Upper lobe of left lung (tissue), 6 donors: ENCODE measurements at places on chromosomes 7 and 10. TPM values are rescaled to one million over a fixed set of nuclear protein-coding genes. Genes with fewer than 3 reads are reported as not detected.

- H3K27me3 ChIP-seq, result no peaks in the 10 kb centered on the region
- no peaks in the 10 kb centered on the region for H3K4me1 ChIP-seq
- H3K36me3 ChIP-seq, result peaks cover 94% of the 10 kb centered on the region
- H3K4me3 ChIP-seq, result no peak overlapping the region
Observed at GRCh38 chr10:42795701-42796100, 13.1 kb downstream of the BMS1 start.

GRCh38 chr7:41188163-41189130 lies 514.4 kb downstream of the INHBA start:
- no peak overlapping the region for H3K27ac ChIP-seq
- H3K4me3 ChIP-seq, result no peak overlapping the region
- no peak for DNase-seq

DNA sequence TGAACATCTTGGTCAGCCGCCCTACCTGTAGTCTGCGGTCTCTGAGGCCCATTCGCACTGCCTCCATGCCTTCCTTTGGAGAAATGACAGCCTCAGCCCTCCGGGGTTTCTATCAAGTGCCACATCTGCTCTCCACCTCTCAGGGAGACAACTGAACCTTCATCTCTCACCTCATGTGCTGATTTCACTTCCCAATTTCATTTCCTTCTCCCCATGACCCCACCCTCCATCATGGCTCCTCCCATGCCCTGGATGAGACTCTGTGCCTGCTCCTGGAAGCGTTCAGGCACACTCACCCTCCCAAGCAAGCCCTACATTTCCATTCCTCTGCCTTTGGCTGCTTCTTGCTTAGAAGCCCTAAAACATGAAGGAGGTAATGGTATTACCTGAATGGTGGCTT lies 7.8 kb upstream of the SCD start:
- H3K27me3 ChIP-seq, result no peaks in the 10 kb centered on the region
- peaks cover 10% of the 10 kb centered on the region for H3K4me1 ChIP-seq
- no peak overlapping the region for H3K4me3 ChIP-seq

DNA sequence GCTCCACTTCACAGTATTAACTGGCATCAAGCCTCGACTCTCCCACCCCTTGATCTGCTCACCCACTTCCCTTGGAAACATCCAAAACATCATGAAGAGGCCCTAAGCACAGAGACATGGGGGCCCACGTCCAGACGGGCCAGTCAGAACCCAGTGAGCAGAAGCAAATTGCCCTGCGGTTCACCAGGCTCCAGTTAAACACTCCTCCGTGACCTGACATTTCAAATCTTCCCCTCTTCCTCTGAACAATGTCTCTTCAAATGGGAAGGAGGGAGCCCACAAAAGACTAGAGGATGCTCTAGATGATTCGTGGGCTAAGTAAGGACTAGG lies 44.8 kb downstream of the CLEC2L start:
- no peaks in the 10 kb centered on the region for H3K27me3 ChIP-seq
- H3K4me3 ChIP-seq, result no peak overlapping the region
- no peak for DNase-seq
- H3K27ac ChIP-seq, result no peak overlapping the region
- no peaks in the 10 kb centered on the region for H3K4me1 ChIP-seq

- H3K27me3 ChIP-seq, result no peaks in the 10 kb centered on the region
- no peak overlapping the region for H3K4me3 ChIP-seq
- H3K4me1 ChIP-seq, result peaks cover 7% of the 10 kb centered on the region
- H3K27ac ChIP-seq, result no peak overlapping the region
- peak; percentile 3 for DNase-seq
Observed at GRCh38 chr10:124353896-124354295, 64.8 kb downstream of the OAT start.

DNA sequence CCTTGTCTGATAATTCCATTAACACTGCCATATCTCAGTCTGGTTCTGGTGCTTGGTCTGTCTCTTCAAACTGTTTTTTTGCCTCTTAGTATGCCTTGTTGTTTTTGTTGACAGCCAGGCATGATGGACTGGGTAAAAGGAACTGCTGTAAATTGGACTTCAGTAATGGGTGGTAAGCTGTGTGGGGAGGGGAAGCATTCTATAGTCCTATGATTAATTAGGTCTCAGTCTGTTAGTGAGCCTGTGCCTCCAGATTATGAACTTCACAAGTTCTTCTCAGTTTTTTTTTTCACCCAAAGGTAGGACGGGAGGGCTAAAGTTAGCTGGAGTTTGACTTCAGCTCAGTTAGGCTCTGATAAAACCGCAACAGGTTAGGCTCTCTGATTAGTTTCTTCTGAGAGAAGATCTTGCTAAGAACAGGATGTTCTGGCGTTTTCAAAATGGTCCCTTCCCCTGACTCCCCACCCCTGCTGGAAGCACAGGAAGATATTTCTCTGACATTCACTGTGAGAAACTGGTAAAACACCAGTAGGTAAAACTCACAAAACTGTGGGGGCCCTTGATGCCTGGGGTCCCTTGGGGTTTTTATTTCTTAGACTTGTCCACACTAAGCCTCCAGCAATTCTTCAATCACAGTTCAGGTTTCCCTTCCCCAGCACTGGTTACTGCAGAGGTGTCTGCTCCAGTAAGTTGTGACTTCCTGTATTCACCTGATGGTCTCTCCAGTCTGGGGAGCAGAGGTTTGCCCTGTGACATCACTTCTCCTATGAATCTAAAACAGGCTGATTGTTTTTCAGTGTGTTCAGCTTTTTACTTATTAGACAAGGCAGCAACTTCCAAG lies 43.3 kb upstream of the CCDC71L start:
- DNase-seq, result no peak
- H3K4me1 ChIP-seq, result no peaks in the 10 kb centered on the region
- H3K36me3 ChIP-seq, result no peaks in the 10 kb centered on the region
- H3K4me3 ChIP-seq, result no peak overlapping the region

TEX47 gene
- total RNA-seq, result not detected

ERVW-1 gene
- 0.20 TPM for total RNA-seq

GHRHR gene
- total RNA-seq, result 3.1 TPM
